ENCODE measurements at places on chromosomes 2 and 18.

- DNase-seq: no peak
These were observed 4.3 kb downstream of the AOX1 start for GRCh38 chr2:200590090-200590489.

- peak; percentile 16 for DNase-seq
These were observed 84.3 kb downstream of the EFEMP1 start for GRCh38 chr2:55839182-55839819.

DNA sequence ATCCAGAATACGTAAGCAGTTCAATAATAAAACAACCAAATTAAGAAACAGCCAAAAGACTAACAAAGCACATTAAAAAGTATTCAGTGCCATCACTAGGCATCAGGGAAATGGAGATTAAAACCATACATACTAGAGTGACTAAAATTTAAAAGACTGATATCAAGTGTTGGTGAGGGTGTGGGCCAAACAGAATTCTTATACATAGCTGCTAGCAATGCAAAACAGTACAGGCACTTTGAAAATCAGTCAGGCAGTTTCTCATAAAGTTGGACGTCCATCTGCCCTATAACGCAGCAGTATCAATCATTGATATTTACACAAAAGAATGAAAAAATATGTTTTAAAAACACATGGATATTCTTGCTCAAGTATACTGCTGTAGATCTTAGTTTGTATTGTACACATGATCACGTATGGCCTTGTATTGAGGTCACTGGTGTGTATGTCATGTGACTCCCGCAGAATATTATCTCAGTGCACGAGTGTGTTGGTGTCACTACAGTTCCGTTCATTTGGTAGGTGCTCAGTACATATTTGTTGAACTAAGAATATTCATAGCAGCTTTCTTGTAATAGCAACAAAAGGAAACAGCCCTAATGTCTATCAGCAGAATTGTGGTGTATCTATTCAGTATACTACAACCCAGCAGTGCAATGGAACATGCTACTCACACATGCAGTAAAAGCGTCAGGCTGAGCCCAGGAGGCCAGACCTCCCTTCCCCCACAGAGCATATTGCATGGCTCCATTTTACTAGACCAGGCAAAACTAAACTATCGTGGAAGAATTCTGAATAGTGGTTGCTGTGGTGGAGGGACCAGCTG is 28.6 kb downstream of the ZNF407 start:
- no peak for DNase-seq

GRCh38 chr2:31997653-31998052 is 13.2 kb downstream of the MEMO1 start:
- no peak for DNase-seq

DNA sequence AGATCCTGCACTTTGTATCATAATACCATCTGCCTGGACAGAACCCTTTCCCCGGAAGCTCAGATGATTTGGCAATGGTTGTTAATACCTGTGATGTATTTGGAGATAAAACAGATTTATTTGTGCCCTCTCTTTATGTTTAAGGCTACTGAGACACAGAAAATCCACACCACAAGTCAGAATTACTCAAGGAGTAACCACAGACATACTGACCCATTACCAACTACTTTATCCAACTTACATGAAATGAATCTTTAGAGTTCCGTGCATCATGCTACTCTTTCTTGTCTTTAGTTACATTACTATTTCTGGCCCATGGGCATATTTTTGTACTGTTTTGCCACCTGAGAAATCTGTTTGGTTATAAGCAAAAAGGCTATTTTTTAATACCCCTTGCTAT is 384.0 kb downstream of the STK39 start:
- no peak for DNase-seq

DNA sequence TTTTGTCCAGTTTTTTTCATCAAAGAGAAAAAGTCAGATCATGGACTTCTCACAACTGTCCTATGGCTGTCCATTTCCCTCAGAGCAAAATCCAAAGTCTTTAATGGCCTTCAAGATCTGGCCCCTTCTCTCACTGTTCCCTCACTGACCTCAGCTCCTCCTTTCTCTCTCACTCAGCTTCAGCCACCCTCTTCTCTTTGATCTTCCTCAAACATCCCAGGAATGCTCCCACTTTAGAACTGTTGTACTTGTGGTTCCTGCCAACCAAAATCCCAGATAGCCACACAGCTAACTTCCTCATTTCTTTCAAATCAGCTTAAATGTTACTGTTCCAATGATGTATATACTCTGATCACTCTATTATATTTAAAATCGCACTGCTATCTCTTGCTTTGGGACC is 82.9 kb downstream of the NUP35 start:
- no peak for DNase-seq

DNA sequence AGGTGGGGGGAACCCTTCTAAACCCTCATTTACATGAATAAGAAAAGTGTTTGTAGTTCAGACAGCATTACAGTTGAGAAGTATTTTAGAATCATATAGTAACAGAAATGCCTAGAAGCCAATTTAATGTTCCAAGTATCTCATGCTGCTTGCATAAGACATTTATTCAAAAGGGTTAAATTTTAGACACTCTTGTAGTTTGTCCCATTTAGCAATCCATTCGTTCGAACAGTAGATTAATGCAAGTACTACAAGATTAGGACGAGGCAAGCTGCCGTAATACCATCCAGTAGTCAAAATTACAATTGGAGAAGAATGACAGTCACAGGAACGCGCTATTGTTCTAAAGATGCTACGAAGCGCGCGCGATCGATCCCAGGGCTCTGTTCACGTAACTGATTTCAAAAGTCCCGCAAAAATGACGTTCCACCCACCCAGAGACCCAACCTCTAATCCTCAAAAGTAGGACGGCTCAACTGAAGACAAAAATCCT is 1.2 kb downstream of the TMEM237 start:
- no peak for DNase-seq

GRCh38 chr2:157193461-157193860 is 64.0 kb upstream of the GALNT5 start:
- no peak for DNase-seq

DNA sequence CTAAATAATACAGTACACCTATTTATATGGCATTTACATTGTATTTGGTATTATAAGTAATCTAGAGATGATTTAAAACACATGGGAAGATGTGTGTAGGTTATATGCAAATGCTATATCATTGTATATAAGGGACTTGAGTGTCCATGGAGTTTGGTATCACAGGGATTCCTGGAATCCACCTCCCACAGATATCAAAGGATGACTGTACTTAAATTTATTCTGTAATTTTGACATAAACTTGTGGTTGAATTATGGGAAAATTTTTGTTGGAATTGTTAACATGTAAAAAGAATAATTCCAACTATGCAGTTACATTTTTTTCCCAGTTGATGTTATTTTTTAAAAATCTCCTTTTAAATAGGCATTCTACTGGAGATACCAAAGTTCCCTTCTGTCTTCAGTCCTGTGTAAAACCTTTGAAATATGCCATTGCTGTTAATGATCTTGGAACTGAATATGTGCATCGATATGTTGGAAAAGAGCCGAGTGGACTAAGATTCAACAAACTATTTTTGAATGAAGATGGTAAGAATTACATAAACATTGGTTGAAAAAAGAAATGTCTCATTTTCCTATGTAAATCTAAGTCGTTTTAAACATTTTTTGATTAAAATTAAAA is 24.1 kb downstream of the GLS start:
- DNase-seq: no peak
